ENCODE measurements at places on chromosomes 4 and X.

DNA sequence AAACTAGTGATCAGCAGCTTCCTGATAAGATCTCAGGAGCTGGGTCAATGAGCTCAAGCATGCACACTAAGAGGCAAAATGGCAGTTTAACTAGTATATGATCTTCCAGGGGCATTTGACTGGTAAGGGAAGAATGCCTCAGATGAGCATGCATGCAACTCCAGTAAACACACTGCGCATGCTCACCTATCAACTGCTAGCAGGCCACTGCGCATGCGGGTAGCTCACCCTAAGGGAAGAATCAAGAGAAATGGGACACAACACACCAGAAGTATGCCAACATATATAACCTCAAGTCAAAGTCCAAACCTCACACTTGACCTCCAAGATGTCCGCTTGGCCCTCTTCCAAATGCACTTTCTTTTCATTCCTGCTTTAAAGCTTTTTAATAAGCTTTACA is 1004.0 kb downstream of the ADGRL3 start:
- no peak for ATAC-seq

GRCh38 chr4:181043486-181043885 is 1199.7 kb upstream of the TENM3 start:
- no peak for ATAC-seq

DNA sequence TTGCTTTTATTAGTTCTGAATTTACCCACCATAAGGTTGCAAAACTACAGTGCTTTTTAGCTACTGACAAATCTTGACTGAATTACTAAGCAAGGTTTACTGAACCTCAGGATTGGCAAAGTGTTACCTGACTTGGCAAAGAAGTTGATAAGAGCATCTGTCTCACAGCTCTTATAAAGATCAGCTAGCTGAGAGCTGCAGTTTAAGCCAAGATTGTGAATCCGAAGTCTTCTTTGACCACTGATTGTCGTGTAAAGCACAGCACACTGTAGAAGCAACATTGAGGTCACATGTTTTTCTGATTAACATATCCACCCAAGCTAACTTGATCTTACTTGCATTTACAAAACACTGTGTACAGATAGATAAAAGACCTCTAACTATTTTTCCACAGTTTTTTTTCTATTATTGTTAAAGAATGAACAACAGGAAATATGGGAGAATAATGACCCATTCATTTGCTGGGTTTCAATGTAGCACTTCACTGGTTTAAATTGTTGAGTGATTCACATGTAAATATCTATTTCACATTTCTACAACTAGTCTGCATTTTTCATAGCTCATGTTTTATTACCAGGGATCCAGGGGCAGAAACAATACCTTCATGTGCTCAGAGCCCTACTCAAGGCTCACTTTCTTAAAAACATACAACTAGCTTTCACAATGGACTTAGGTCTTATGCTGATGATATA is 54.0 kb downstream of the METTL14 start:
- peak; percentile 70 for ATAC-seq

DNA sequence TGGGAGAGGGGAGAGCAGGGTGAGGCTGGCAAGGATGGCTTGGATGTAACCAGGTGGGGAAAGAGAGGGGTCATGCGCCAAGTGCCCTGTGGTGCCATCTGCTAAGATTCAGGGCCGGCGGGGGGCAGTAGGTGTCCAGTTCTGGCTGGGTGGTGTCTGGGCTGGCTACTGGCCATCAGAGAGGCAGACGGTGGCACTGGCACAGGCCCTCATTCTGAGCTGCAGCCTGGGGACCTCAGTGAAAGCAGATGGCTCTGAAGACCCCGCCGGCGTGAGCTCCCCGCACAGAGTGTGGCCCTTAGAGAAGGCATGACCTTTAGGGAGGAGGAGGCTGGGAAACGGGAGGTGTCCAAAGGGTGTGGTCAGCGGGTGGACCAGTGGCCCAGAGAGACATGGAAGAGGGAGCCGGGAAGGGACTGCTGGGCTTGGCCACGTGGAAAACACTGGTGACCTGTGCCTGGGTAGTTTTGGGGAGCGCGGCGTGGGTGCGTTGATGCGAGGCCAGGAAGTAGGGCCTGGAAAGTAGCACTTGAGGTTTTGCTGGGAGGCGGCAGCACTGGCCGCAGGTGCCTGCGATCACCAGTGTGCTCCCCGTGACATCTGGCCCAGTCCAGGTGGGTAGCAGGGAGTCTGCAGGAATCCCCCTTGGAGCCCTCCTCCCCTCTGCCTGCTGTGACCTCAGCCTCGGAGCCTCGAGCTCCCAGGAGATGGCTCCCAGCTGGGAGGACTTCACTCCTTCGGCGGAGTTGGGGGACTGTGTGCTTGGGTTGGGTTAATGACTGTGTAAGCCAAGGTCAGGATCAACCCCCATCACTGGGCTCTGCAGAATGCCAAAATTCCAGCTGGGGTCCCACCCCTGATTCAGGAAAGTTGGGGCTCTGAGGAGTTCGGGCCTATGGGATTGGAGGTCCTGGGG is 9.3 kb upstream of the SH3TC1 start:
- no peak for ATAC-seq

GRCh38 chrX:154305541-154306205 is 10.1 kb downstream of the TKTL1 start:
- no peak for ATAC-seq

GRCh38 chrX:68677998-68678397 is 30.5 kb downstream of the STARD8 start:
- no peak for ATAC-seq

GRCh38 chr4:152848508-152848907 is 68.8 kb downstream of the ARFIP1 start:
- ATAC-seq: no peak

- ATAC-seq: no peak
These were observed 77.4 kb downstream of the WDR19 start for GRCh38 chr4:39259571-39260330.
